Osteoblast (primary cell): ENCODE measurements at places on chromosomes 12 and 14. TPM values are rescaled to one million over a fixed set of nuclear protein-coding genes. Genes with fewer than 3 reads are reported as not detected.
A peak's percentile ranks its signal among the peaks of the same experiment; 100 is the strongest.

- DNase-seq, result no peak
- peaks cover 25% of the 10 kb centered on the region for H3K36me3 ChIP-seq
- no peaks in the 10 kb centered on the region for H3K27me3 ChIP-seq
- no peaks in the 10 kb centered on the region for H3K4me1 ChIP-seq
Measured at GRCh38 chr12:11853126-11853525, 203.7 kb downstream of the ETV6 start.

- H3K4me1 ChIP-seq, result no peaks in the 10 kb centered on the region
- H3K27ac ChIP-seq, result no peak overlapping the region
- peak; percentile 84 for DNase-seq
- no peak overlapping the region for H3K4me3 ChIP-seq
Measured at GRCh38 chr14:95901054-95901453, 24.4 kb downstream of the TUNAR start.

DNA sequence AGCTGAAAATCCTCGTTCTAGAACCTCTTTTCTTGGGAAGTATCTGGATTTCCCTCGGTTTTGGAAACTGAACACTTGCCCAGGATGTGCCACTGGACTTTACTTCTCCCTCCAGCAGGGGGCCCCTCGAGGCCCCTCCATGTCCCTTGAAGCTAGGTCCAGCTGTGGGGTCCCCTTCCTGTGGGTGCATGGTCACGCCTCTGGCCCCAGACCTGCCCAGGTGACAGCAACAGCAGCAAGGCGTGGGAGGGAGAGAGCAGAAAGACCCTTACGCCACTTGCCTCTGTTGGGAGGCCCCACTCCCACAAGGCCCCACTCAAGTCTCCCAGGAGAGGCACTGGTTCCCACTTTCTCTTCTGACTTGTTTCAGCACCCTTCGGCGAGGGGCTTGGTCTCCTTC is 3.1 kb downstream of the SLC25A29 start:
- no peaks in the 10 kb centered on the region for H3K36me3 ChIP-seq
- H3K4me1 ChIP-seq, result peaks cover 7% of the 10 kb centered on the region
- H3K27ac ChIP-seq, result no peak overlapping the region
- no peak overlapping the region for H3K4me3 ChIP-seq
- H3K27me3 ChIP-seq, result no peaks in the 10 kb centered on the region

DNA sequence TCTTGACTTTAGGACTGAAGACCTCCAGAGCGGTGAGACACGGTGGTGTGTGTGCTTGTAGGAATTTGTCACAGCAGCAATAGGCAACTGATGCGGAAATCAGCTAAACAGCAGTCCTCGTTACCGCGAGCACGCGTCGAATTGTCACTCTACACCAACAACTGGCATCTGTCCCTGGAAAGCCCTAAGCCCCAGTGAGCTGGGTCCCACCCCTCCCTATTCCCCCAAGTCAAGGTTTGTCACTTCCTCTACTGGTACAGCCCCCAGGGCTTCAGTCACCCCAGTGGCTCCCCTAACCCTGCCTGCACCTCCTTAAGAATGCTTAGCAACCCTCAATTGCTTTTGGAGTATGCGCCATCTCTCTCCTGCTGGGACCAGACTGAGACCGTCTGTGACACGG is 173.6 kb downstream of the PIWIL1 start:
- no peaks in the 10 kb centered on the region for H3K27me3 ChIP-seq
- H3K4me3 ChIP-seq, result no peak overlapping the region
- no peak for DNase-seq
- no peak overlapping the region for H3K27ac ChIP-seq

DNA sequence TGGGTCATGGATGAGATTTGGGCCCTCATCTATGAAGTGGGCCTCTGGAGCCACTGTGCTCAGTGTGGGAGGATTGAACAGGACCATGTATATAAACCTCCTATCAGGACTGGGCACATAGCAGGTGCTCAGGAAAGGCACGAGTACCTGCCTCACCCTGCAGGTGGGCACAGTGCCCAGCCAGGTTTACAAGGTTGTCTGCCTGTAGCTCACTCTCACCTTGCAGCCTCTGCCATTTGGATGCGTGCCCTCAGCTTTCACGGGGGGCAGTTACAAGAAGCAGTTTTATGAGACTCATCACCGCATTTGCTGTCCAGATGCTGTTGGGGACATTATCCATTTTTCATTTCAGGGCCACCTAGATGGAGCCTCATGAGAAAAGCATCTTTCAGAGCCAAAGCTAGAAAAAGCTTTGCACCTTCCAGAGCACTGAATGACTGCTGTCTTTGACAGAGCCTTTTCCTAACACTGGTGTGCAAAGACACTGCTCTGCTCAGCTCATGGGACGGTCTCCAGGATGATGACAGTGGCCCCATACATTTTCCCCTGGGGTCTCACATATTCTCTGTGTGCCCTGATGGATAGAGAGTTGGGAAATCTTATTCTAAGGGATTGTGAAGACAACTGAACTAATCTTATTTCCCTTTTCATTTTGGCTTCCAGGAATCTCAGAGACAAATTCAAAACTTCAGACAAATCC is 327.5 kb upstream of the RTL1 start:
- peak; percentile 75 for DNase-seq
- no peaks in the 10 kb centered on the region for H3K4me1 ChIP-seq
- H3K36me3 ChIP-seq, result no peaks in the 10 kb centered on the region
- no peaks in the 10 kb centered on the region for H3K27me3 ChIP-seq
- no peak overlapping the region for H3K27ac ChIP-seq
- H3K4me3 ChIP-seq, result no peak overlapping the region

DNA sequence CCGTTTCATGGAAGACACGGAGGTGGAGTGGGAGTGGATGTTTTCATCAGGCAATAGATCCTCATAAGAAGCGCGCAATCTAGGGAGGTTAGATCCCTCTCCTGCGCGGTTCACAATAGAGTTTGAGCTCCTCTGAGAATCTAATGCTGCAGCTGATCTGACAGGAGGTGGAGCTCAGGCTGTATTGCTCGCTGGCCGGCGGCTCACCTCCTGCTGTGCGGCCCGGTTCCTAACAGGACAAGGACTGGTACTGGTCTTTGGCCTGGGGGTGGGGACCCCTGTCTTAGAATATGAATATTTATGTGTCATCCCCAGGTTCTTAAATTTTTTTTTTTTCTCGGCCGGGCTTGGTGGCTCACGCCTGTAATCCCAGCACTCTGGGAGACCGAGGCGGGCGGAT is 36.7 kb downstream of the PRICKLE1 start:
- H3K4me3 ChIP-seq, result no peak overlapping the region
- no peak for DNase-seq
- peaks cover 11% of the 10 kb centered on the region for H3K36me3 ChIP-seq
- no peaks in the 10 kb centered on the region for H3K4me1 ChIP-seq
- H3K27ac ChIP-seq, result no peak overlapping the region

- H3K4me3 ChIP-seq, result peak overlapping the region; percentile 23
- H3K4me1 ChIP-seq, result peaks cover 61% of the 10 kb centered on the region
- H3K27me3 ChIP-seq, result no peaks in the 10 kb centered on the region
Measured at GRCh38 chr12:54413284-54414190, 5.5 kb downstream of the ITGA5 start.

GRCh38 chr12:64103825-64104740 is 118.0 kb downstream of the KICS2 start:
- peaks cover 53% of the 10 kb centered on the region for H3K4me1 ChIP-seq
- H3K27ac ChIP-seq, result no peak overlapping the region
- H3K4me3 ChIP-seq, result no peak overlapping the region
- peaks cover 5% of the 10 kb centered on the region for H3K36me3 ChIP-seq

- peak overlapping the region; percentile 64 for H3K4me3 ChIP-seq
- no peak overlapping the region for H3K27ac ChIP-seq
- no peaks in the 10 kb centered on the region for H3K4me1 ChIP-seq
- H3K27me3 ChIP-seq, result peaks cover 37% of the 10 kb centered on the region
- peak; percentile 86 for DNase-seq
Measured at GRCh38 chr12:31117203-31118011, 43.7 kb downstream of the DDX11 start.

- peak; percentile 61 for DNase-seq
- H3K27me3 ChIP-seq, result peaks cover 3% of the 10 kb centered on the region
- H3K27ac ChIP-seq, result no peak overlapping the region
- no peaks in the 10 kb centered on the region for H3K36me3 ChIP-seq
- peak overlapping the region; percentile 67 for H3K4me3 ChIP-seq
Measured at GRCh38 chr12:16606201-16606849, 363 bp upstream of the LMO3 start.

DNA sequence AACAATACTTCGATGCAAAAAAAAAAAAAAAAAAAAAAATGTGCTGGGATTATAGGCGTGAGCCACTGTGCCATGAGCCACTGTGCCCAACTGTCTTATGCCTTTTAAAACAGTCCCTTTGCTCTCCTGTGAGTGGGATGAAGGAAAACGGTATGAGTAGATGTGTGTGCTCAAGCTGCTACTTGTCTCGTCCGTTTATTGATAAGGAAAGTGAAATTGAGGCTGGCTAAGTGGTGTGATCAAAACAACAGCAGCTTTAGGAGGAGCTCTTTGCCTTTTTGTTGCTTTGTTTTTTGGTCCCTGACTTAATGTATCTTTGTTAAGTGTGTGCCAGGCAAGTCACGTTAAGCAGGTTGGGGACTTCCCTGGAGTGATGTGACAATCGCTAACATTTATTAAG is 275.9 kb downstream of the TMEM132C start:
- no peak for DNase-seq
- no peaks in the 10 kb centered on the region for H3K4me1 ChIP-seq
- no peaks in the 10 kb centered on the region for H3K27me3 ChIP-seq

CMTM5 gene
- not detected in 2 replicates for total RNA-seq

PTGER2 gene
- total RNA-seq, result 2.9 and 3.3 TPM in 2 replicates
